CD8-positive, alpha-beta memory T cell (primary cell): ENCODE measurements at places on chromosomes 16 and 17. TPM values are rescaled to one million over a fixed set of nuclear protein-coding genes. Genes with fewer than 3 reads are reported as not detected.

DNA sequence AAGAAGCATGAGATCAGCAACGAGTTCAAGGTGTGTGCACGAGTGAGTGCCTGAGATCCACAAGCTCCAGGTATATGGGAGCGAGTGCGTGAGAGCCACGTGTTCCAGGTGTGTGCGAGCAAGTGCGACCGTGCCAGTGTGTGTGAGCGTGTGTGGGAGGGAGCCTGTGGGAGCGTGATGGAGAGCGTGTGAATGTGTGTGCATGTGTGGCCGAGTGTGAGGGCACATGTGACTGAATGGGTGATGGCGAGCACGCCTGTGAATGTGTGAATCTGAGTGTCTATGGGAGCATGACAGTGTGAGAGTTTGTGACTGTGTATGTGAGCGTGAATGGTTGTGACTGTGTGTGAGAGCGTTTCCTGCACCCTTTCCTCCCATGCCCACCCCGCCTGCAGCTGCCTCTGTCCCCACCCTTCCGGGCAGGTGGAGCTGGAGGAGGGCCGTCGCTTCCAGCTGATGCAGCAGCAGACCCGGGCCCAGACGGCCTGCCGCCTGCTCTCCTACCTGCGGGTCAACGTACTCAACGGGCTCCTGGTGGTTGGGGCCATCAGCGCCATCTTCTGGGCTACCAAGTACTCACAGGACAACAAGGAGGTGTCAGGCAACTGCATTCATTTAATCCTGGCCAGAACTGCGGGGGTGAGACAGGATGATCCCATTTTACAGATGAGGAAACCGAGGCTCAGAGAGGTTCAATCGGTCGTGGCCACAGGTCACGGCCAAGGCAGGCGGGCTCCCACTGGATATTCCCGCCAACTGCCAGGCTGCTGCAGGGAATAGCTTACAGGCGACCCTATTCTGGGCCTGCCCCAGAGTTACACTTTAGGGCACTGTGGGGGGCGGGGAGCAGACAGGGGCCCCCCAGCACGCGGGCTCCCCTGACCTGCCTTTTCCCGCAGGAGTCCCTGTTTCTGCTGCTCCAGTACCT, 3.7 kb downstream of the TMC8 start:
- peak; percentile 85 for DNase-seq

The PRAC2 gene
- not detected for total RNA-seq

The NPIPA3 gene
- 1.8 TPM for total RNA-seq

- DNase-seq: no peak
These were observed 52.6 kb downstream of the CCDC57 start for GRCh38 chr17:82160075-82160474.

GRCh38 chr17:6269478-6269877, 165.4 kb downstream of the AIPL1 start:
- no peak for DNase-seq

DNA sequence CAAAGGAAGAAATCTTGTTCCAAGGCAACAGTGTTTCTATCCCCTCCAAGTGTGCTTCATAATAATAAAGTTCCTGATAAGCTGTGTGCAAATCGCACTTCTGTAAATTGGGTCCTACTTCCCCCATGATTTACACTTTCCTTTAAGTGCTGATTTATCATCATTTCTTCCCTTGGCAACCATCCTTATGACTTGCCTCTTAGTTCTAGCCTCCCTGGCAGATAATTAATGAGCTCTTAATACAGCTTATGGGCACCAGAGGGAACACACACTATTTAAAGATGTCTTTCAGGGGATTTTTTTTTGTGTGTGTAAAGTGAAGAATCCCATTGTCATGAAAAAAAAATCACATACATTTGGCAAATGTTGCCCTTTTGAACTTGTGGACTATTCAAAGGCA, 101.6 kb upstream of the MPHOSPH6 start:
- DNase-seq: no peak

The OR1F1 gene
- not detected for total RNA-seq

DNA sequence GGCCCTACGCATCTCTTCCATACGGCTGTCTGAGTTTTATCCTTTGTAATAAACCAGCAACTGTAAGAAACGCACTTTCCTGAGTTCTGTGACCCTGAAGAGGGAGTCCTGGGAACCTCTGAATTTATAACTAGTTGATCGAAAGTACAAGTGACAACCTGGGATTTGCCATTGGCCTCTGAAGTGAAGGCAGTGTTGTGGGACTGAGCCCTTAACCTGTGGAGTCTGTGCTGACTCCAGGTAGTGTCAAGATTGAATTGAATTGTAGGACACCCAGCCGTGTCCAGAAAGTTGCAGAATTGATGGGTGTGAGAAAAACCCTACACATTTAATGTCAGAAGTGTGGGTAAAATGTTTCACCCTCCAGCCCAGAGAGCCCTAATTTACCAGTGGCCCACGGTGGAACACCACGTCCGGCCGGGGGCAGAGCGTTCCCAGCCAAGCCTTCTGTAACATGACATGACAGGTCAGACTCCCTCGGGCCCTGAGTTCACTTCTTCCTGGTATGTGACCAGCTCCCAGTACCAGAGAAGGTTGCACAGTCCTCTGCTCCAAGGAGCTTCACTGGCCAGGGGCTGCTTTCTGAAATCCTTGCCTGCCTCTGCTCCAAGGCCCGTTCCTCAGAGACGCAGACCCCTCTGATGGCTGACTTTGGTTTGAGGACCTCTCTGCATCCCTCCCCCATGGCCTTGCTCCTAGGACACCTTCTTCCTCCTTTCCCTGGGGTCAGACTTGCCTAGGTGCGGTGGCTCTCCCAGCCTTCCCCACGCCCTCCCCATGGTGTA, 1.5 kb downstream of the GAA start:
- DNase-seq: no peak

- no peak for DNase-seq
These were observed 1.6 kb downstream of the TELO2 start for GRCh38 chr16:1494711-1495110.

The KRTAP1-5 gene
- not detected for total RNA-seq
